NCI-H1436 treated with DMSO at 0.1 percent for 48 hours (cell line): ENCODE measurements at places on chromosomes 6 and 20.

- no peak for DNase-seq
Observed at GRCh38 chr6:50093116-50093937, 43.6 kb upstream of the DEFB112 start.

DNA sequence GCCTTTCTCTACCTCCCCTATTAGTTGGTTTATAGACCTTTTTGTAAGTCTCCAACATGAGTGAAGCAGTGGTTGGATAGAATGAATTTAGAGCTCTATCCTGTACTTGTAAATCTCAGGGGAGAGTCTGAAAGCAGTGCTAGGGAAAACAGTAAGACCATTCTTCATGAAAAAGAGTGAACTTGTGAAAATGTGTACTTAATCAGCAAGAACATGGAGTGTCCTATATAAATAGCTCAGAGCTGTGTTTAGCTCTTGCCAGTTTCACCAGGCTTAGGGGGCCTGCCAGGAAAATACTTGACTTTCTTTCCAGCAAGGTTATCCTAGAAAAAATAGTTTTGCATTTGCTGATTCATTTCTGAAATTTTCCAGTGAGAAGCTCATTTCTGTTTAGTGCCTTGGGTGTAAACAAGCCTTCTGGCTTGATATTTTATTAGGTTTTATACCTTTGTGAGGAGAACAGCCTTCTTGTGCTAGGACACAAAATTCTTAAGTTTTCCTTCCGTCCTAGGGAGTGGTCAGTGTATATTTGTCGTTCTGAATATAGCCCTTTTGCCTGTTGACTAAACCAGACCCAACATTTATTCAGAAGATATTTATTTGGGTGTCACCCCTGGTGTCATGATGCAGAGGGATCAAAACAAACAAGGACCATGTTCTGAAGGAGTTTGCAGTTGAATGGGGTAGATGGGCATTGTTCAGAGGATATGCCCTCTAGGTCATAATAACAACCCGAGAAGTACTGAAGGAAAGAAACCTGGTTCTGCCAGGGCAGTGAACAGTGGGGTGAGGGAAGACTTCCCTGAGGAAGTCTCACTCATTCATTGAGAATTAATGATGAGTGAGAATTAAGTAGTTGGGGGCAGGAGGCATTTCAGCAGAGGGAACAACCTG lies 7.6 kb downstream of the ARFGEF2 start:
- no peak for DNase-seq

- DNase-seq, result no peak
Observed at GRCh38 chr6:692356-692851, 535 bp downstream of the EXOC2 start.

GRCh38 chr20:31841928-31842327 lies 3.5 kb downstream of the FOXS1 start:
- DNase-seq, result no peak

DNA sequence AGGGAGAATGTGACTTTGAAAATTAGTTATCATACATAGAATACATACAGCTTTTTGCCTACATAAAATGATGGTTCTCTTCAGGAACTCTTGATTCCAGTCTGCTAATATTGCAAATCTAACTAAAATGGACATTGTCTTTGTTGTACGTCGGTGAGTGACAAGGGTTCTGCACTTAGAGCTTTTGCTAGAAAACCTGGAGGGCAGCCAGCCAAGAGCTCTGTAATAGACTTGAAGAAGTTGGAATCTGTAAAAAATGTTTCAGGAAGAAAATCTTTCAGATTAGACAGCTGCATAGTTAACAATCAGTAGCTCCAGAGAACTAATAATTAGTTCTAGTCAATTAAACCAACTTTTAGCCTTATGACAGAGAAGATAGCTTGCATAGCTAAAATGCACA lies 138.3 kb downstream of the FLRT3 start:
- DNase-seq, result no peak

GRCh38 chr6:52725535-52726192 lies 37.6 kb downstream of the GSTA2 start:
- peak; percentile 60 for DNase-seq

GRCh38 chr20:20207291-20207690 lies 155.0 kb downstream of the CFAP61 start:
- DNase-seq, result no peak

DNA sequence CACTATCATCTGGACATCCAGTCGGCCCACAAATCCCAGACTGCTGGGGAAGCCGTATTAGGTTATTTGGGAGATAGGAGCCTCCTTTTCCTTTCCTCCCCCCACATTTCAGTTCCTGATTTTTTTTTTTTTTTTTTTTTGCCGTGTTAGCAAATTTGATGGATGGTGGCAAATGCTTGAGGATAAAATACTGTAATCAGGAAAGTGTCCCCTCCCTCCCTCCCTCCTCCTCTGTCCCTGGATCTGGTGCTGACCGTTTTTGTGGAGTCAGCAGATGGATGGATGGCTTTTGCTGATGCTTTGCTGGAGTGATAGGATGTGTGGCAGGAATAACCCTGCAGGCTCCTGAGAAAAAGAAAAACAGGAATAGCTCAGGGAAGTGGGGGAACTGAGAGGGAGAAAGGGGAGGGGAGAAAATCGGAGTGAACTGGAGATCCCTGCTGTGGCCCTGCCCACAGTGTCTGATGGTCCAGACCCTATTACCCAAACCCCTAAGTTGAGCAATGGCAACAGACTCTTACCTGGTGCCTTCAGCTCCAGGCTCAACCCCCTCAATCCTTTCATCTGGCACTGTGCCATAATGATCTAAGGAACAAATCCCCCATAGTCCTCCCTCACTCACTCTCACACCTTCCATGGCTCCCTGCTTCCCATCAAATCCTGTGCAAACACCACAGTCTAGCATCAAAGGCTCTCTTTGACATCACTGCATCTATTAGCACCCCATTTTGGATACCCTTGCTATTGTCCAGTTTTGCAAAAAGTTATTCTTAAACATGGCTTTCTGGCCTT lies 277.3 kb upstream of the CHD6 start:
- no peak for DNase-seq

- no peak for DNase-seq
Observed at GRCh38 chr6:165059032-165059431, 250.4 kb downstream of the C6orf118 start.

DNA sequence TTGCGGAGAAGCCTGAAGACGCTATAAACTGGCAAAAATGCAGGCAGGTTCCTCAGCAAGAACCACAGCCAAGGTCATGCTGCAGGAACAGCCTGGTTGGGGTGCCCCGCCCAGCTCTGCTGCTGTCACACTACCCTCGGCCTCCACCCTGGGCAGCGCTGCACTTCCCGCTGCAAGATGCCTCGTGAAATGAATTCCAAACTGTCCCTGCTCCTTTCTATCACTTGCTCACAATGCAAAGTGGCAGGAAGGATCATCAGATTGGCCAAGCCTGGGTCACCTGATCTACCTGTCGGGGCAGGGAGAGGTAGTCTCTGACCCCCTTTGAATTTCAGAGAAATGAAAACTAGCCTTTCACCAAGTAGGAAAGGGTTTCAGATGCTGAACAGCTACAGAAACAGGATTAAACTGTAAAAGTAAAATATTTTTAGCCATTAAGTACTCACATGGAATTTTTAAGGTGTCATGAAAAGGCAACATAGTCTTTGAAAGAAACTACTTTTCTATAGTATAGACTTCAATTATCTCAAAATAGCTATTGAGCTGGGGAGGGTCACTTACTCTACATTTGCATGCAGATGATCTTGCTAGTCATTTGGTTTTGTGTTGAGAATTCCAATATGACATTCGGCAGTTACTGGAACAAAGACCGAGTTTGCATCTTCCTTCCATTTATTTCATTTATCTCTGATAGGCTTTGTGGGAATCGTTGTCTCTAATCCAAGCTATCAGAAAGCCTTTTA lies 236.4 kb upstream of the ASCC3 start:
- DNase-seq, result no peak

GRCh38 chr6:101722991-101723579 lies 329.6 kb downstream of the GRIK2 start:
- no peak for DNase-seq

GRCh38 chr6:160883560-160883959 lies 108.0 kb upstream of the MAP3K4 start:
- DNase-seq, result no peak

- no peak for DNase-seq
Observed at GRCh38 chr20:4369119-4369797, 352.5 kb upstream of the PRND start.

DNA sequence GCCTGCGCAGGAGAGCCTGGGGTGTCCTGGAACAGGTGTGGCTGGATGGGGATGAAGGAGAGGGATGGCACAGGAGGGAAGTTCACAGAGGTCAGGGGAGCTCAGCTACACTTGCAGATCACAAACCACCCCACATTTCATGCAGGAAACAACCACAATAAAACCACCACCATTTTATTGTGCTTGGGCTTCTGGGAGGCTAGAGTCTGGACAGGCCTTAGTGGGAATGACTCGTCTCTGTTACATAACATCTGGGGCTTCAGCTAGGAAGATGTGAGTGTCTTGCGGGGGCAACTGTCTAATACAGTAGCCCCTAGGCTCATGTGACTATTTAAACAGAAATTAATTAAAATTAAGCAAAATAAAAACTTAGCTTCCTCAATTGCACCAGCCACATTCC lies 33.4 kb downstream of the SNX5 start:
- no peak for DNase-seq

DNA sequence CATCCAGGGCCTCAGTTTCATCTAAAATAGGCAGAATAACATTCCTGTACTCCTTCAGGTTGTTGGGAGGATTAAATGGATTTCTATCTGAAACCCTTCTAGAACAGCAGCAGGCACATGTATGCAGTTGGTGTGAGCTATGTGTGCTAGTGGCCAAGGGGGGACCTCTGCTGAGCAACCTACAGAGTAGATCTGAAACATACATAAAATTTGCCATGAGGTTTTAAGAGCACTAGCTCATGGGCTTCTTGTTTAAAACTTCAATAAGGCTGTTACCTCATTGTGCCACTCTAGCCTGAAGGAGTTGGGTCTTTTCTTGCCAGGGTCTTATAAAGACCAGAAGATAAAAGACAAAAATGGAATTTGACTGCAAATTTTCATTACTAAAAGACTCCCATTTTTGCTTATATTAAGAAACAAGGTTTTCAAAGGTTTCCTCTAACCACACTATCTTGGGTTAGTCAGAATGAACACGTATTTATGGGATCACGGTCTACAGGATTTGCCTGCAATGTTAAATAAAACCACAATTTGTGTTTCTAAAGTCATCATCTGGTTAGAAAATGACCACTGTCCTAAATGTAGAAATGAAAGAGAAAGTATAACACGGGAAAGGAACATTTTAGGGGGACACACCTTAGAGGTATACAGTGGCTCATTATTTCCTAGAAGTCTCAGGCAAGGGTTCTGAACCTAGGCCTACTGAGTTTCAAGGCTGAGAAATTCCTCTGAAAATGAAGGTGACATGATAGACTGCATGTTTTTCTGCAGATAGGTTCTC lies 144.9 kb upstream of the OLIG3 start:
- DNase-seq, result no peak

DNA sequence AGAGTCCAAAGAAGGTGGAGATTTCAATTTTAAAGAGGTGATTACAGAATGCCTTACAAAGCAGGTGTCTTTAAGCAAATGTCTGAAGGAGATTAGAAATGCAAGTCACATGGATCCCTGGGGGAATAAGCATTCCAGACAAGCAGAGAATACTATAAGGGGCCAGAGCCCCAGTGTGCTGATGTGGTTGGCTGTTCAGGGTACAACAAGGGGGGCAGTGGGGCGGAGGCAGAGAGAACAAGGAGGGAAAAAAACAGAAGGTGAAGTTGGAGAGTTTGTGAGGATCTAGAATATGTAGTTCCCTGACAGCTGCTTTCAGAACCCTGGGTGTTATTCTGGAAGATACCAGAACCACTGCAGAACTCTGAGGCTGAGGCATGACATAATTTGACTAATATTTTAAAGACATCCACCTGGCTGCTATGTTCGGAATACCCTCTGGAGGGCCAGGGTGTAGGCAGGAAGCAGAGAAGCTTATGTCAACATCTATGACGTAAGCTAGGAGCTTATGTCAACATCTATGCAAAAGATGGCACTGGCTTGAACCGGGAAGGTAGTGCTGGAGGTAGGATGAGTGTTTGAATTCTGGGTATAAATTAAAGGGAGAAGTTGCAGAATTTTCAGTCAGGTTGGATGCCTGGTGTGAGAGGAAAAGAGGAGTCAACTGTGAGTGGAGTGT lies 276.3 kb upstream of the AGPAT4 start:
- DNase-seq, result no peak

DNA sequence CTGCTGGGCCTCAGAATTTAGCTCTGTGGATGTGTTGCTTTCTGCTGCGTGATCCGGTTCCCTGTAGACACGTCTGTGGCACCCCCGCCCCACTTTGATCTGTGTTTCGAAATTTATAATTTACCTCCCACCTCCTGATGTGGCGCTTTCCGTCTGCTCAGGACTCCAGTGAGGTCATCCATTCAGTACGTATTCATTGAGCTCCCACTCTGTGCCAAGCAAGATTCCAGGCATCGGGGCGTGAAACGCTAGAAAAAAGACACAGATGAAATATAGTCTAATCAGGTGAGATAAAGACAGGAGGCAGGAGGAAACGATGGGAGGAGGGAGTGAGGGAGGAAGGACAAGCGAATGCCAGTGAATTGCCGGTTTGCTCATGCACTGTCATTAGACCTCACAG lies 431.9 kb upstream of the SULF2 start:
- DNase-seq, result no peak

GRCh38 chr6:166169549-166170421 lies 2.1 kb upstream of the TBXT start:
- DNase-seq, result no peak

GRCh38 chr6:137033828-137034227 lies 10.9 kb downstream of the IL20RA start:
- no peak for DNase-seq

DNA sequence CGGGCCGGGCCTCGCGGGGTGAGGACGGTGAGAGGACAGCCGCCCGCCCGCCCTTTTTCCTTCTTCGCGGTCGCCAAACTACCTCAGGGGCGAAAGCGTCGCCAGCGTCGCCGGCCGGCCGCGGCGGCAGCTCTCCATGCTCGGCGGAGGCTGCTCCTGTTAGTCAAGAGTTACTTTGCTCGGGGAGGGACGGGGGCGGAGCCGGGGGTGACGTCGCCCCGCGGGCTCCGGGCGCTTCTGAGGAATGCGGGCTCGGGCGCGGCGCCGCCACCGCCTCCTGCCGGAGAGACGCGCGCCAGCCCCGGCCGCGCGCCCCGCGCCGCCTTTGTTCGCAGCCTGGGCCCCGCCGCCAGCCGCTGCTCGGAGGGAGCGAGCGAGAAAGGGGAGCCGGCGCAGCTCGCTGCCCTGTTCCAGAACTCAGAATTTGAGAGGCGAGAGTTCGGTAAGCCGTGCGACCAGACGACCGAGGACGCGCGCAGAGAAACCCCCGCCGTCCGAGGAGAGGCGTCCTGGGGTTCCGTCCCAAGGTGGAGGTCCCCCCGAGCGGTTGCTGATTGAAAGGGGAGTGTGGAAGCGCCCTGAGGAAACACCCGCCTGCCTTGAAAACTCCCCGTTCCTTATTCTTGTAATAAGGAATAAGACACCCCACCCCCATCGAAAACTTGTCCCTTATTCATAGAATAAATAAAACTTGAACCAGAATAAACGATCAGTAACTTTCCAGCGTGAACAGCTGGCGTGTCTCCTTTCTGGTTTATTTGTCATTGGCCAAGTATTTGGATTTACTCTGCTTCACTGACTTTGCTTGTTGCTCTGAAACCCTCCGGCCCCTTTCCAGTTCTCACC lies at the start of gene PTPRK:
TSS of gene PTPRK (minus strand) at position 164 of the 846 bp plus-strand sequence. CDS start 241 bp downstream, outside the sequence.
- peak; percentile 41 for DNase-seq

GRCh38 chr6:56947924-56948323 lies 7.0 kb upstream of the BEND6 start:
- DNase-seq, result no peak
